ENCODE measurements at places on chromosomes 12 and 14.

DNA sequence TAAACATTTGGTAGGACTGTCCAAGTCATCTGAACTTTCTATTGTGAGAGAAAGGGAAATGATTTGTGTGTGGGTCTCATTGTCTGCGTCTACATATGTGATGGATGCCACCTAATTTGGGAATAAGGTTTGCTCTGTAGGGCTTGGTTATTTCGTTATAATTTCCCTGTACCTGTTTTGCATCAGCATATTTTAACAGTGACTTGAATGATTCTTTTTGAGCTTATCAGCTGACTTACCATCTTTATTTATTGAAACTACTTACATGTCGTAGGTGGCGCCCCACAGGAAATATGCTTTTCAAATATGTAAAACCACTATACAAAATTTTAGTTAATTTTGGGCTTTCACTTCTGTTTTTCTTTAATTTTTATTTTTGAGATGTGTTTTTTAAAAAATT is 56.5 kb upstream of the BCAT1 start:
- DNase-seq = no peak

GRCh38 chr14:60544659-60545058 is 35.7 kb downstream of the SIX6 start:
- no peak for DNase-seq

DNA sequence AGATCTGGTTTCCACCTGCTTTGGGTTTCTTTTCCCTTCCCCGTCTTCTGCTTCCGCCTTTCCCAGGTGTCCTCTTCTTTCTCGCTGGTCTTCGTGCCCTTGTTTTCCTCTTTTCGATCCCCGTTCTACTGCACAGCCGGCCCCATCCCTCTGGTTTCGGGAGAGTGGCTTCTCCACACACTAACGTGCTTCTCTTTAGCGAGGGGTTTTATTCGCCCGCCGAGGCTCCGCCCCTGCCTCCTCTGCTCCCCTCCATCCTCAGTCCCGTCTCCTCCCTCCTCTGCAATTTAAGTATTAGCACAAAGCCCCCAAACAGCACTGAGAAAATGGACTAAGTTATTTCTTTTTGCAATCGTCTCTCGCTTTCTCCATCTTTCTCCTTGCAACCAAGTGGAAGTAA is at the start of gene SLC7A8:
Gene SLC7A8, minus strand, starts transcription at position 182 of the 400 bp plus-strand sequence. CDS start 746 bp downstream, outside the sequence.
- DNase-seq = no peak

GRCh38 chr12:111842556-111843396 is 748 bp downstream of the MAPKAPK5 start:
- DNase-seq = no peak

GRCh38 chr14:88553886-88554456 is 836 bp downstream of the PTPN21 start:
- DNase-seq = no peak

- peak; percentile 28 for DNase-seq
Measured at GRCh38 chr14:76773188-76773885, 12.1 kb downstream of the VASH1 start.

DNA sequence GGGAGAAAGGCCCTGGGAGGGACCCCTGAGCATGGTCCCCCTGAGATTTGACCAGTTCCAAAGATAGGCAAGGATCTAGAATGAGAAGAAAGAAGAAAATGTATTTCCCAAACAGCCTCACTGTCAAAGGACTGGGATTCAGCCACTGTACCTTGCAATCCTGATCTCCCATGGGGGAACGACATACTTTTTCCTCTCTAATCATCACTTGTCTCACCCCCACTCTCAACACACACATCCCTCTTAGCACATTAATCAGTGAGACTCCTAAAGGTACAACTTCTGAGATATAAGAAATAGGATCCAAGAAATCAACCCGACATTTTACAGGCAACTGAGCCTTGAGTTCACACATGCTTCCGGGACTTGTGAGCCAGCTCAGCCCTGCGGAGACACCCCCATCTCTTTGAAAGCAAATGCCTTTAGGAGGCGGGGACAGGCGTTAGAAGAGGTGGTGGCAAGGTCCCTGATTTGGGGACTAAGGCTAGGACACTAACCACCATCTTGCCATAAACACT is 1.4 kb downstream of the MAP3K9 start:
- DNase-seq = no peak

- no peak for DNase-seq
Measured at GRCh38 chr14:104283197-104284106, 145.1 kb downstream of the KIF26A start.

DNA sequence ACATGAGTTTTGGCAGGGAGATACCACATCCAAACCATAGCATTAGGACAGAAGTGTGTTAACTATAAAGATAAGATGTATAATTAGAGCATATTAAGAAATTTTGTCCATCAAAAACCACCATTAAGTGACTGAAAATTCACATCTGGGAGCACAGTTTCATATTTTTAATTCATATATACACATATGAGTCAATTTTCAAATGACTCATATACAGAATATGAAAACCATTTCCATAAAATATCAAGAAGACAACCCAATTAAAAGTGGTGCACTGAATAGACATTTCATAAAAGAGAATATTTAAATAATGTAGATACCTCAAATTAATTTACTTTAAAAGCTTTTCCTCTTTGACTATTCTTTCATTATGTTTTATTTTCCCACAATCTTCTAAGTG is 25.3 kb downstream of the MUCL1 start:
- DNase-seq = no peak

GRCh38 chr12:9115731-9116559 is at the start of gene A2M:
Gene A2M (minus strand): TSS chr12:9115919. CDS start chr12:9115849, 70 bp downstream.
- no peak for DNase-seq

DNA sequence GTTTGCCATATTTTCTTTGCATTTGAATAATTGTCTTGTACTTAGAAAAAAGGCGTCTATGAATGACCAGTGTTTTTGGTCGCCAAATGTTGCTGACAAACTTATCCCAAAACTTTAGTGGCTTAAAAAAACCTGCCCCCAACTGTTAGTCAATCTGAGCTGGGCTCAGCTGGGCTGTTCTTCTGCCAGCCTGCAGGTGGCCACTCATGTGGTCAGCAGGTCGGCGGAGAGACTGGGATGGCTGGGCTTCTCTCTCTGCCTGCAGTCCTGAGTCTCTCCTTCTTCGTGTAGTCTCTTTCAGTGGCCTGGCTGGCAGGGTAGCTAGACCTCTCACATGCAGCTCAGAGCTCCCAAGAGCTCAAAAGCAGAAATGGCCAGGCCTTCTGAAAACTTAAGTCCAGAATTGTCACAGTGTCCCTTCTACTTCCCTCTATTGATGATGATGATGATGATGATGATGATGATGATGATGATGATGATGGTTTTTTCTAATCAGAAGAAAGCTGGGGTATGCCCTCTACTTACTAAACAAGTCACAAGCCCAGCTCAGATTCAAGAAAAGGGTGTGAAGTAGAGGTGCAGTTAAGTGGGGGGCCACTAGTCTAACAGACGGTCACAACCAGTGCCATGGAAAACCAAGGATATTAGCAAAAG is 87.9 kb downstream of the PTPN11 start:
- DNase-seq = no peak

- DNase-seq = no peak
Measured at GRCh38 chr14:67424539-67424938, 12.6 kb upstream of the PLEK2 start.

- no peak for DNase-seq
Measured at GRCh38 chr14:42931308-42931707, 1324.6 kb downstream of the LRFN5 start.

DNA sequence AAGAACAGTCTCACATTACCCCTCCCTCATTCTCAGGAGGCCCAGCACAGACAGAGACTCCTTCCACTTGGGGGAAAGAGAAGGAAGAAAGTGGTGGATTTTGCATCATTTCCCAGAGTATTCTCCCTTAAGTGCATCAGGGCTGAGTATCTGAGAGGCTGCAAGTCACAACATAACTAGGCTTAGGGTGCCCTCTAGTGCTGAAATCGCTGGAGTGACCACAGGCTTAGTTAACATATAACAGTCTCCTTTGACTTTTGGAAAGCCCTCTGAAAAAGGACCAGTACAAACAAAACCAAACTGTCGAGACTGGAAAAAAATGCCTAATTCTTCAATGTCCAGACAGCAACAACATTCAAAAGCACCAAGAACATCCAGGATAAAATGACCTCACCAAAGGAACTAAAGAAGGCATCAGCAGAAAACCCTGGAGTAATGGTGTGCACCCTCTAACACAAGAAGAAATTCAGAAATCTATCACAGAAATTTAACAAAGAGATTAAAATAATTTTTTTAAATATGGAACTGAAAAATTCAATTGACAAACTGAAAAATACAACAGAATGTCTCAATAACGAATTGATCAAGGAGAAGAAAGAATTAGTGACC is 412.3 kb downstream of the RPS29 start:
- DNase-seq = peak; percentile 55

DNA sequence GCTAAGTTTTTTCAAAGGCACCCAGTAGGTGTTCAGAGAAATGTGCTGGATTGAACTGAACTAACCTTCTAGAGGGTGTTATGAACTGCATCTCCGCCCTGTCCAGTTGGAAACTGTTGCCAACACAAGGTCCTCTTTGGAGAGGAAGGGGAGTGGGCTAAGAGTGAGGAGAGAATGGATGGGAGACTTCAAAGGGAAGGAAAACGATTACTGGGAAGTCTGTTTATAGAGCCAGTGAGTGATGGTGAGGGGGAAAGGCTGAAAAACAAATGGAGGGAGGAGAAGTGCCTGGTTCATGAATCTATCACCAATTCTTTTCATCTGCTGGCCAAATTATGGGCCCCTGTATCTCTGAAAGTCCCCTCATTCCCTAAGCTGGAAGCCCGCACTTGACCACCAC is 86.0 kb upstream of the TBX5 start:
- no peak for DNase-seq

DNA sequence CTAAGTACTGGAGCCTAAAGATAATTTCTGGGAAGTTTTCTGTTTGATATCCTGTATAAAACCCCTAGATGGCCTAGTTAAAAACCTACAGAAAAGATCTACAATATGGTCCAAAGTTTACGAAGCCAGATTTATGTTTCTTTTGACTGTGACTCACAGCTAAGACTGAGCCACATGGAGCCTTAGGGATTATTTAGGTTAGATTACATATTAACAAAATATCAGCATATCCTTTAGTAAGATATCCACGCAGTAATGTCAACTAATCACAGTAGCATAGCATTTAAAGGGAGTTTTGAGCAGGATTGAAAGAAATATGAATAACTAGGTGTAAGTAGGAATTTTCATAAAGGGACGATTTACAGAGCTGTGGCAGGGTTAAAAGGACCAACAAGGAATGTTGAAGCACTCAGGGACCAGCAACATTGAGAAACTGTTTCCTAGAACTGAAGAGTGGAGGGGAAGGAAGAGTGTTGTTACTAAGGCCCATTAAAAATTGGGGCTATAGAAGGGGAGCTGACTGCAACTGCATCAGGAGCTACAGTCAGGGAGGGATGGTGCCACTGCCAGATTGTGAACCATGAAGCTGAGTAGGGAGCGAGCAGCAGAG is 155.5 kb downstream of the DACT1 start:
- DNase-seq = no peak

DNA sequence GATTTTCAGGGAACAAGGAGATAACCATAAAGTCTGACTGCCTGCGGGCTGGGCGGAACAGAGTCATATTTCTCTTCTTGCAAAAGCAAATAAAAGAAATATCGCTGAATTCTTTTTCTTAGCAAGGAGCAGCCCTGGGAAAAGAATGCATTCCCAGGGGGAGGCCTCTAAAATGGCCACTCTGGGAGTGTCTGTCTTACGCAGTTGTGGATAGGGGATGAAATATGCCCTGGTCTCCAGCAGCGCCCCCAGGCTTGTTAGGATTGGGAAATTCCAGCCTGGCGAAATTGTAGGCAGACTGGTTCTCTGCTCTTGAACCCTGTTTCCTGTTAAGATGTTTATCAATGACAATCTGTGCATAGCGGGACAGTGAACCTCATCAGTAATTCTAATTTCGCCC is 40.5 kb downstream of the PCNX1 start:
- DNase-seq = no peak

DNA sequence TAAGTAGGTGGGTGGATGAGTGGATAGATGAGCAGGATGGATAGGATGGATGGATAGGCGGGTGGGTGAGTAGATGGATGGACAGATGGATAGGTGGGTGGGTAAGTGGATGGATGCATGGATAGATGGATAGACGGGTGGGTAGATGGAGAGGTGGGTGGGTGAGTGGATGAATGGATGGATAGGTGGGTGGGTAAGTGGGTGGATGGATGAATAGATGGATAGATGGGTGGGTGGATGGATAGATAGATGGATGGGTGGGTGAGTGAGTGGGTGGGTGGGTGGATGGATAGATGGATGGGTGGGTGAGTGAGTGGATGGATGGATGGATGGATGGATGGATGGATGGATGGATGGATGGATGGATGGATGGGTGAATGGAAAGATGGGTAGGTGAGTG is 221.7 kb upstream of the NOS1 start:
- DNase-seq = no peak

GRCh38 chr12:4956968-4957367 is 47.3 kb downstream of the KCNA1 start:
- no peak for DNase-seq

DNA sequence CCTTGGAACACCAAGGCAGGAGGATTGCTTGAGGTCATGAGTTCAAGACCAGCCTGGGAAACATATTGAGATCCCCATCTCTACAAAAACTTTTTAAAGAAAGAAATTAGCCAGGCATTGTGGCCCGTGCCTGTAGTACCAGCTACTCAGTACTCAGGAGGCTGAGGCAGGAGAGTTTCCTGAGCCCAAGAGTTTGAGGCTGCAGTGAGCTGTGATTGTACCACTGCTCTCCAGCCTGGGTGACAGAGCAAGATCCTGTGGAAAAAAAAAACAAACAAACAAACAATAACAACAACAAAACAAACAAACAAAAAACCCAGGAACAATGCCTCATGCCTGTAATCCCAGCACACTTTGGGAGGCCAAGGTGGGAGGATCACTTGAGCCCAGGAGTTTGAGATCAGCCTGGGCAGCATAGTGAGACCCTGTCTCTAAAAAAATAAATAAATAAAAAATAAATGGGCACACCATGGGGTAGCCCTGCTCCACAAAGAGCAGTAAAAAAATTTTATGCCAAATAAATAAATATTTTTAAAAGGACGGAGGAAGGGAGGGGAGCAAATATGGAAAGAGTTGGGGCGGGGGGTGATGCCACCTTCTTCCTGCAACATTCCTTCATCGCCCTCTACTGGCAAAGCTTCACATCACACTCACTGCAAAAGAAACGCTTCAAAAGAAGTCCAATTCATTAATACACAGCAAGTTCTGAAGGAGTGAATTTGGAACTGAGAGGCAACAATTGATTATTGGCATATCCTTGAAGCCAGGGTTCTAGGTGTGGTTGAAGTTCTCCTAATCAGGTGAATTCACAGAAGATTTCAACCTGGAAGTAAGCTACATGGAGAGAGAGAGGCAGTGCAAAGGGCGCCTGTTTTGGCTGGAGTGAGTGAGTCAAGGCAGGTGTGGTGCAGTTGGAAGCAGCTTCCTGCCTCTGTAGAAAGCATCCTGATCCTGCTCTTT is 8.8 kb upstream of the GNPTAB start:
- peak; percentile 56 for DNase-seq

- DNase-seq = no peak
Measured at GRCh38 chr12:80187660-80188090, 88.3 kb downstream of the OTOGL start.
